ENCODE measurements at places on chromosomes 16 and 17.
A peak's percentile ranks its signal among the peaks of the same experiment; 100 is the strongest.

DNA sequence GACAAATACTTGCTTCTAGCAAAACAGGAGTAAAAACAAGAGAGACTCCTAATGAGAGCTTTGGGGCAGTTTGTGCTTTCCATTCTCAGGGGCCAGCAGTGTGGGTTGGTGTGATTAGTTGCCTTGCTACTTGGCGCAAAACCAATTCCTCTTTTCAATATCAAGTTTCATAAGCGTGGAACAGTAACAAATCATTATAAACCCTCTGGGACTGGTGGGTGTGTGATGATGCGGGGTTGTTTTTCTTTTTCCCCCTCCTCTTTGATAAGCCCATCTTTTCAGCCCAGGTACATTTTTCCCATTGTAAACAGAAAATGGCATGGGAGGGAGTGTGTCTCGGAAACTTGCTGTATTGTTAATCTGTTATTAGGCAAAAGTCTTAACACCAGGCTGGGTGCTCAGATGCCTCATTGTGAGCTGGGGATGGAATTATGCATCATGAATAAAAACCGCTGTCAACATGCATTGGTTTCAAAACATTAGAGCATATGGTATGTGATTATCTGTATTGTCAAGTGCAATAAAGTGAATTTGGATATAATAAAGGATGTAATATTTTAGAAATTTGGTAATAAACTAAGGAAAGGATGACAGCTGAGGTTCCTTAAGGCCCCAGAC lies 166.4 kb downstream of the CCDC182 start:
- DNase-seq, result peak; percentile 29

DNA sequence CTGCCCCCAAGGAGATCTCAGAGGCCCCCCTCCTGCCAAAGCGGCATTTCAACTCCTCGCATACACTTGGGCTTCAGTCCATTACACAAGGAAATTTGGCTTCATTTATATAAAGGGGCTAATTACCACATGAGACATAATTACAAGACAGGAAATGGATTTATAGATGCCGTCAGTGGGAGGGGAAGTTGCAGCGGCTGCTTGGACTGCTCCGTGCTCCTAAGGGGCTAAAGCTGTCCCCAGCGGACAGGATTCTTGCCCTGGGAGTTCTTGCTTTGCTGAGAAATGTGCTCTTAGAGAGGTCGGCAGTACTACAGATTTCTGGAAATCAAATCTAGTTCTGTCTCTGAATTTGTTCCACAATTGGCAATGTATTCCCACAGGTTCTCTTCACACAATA lies 57.2 kb upstream of the NLK start:
- no peak for DNase-seq

DNA sequence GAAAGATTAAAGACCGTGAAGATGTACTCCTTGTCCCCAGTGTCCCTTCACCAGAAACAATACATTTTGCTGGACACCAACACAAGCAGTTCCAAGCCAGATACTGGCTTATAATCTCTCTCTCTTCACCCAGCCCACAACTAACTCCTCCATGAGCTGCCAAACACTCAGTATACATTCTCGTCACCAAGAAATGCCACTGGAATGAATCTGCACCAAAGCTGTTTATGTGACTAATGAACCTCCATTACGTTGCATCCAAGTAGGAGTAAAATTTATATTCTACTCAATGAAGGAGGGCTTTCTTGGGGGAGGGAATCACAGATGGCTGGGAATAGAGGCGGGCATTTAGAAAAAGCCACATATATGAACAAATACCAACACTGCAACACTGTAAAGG lies 20.9 kb upstream of the SOX9 start:
- DNase-seq, result no peak

DNA sequence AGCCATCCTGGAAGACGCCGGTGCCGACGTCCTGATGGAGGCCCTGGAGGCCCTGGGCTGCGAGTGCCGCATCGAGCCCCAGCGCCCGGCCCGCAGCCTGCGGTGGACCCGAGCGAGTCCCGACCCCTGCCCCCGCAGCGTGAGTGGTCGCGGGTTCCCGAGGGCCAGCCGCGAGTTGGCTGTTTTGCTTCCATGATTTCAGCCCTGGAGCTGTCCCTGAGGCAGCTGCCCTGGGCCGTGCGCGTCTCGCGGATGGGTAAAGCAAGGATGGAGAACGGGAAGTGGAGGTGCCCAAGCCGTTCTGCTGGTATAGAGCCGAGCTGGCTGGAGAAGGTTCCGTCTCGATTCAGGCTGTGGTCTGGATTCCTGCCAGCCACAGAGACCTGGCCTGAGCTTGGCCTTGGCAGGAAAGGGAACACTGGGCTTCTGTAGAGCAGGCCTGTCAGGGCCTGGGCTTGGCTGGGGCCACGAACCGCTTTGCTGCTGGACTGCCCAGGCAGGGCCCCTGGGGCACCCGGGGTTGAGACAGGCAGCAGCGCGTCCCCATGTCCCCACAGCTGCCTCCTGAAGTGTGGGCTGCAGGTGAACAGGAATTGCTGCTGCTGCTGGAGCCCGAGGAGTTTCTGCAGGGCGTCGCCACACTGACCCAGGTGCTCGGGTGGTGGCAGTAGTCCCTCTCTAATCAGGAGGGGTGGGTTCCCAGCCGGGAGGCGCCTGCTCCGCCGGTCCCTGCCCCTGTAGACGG lies 941 bp upstream of the MRPS34 start:
- no peak for DNase-seq

GRCh38 chr17:39705786-39706348 lies 6.0 kb downstream of the ERBB2 start:
- no peak for DNase-seq

DNA sequence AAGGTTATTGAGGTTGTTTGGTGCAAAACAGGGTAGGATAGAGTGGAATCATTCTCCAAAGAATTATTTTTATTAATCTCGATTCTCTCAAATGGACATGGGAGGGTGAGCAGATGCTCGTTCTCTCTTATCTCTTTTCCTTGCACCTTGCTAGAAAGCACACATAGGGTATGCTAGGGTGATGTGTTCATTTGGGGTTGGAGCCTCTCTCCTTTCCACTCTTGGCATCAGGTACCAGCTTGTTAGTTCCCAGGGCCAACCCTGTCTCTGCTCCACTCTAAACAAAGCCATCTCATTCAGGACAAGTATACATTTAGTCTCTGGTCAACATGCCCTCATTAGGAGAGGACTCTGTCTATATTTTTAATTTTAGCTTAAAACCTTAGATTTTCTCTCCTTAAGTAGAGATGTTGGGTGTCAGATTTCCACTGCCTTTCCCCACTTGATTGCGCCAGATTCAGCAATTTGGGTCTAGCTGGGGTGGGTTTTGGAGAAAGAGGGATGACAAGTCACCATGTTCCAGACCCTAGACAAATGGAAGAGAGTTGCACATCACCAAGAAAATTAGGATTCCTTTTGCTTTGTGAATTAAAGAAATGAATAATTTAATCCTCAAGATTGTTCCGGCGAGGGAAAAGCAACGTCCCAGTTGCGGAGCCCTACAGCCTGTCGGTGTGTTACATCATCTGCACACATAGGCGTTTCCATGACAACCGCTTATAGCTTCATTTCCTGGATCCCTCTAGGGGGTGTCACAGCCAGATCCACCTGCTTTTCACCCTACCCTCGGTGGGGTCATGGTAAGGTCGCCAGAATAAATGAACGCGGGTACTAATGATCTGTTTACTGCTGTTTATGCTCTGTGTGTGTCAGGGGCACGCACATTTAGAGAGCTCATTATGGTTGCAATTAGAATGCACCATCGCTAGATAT lies 41.6 kb downstream of the SNX11 start:
- DNase-seq, result no peak
